NCI-H748 treated with DMSO at 0.1 percent for 48 hours (cell line): ENCODE measurements at places on chromosomes 3 and 15.
A peak's percentile ranks its signal among the peaks of the same experiment; 100 is the strongest.

GRCh38 chr15:31372635-31373091 is 46.0 kb downstream of the KLF13 start:
- DNase-seq, result no peak

DNA sequence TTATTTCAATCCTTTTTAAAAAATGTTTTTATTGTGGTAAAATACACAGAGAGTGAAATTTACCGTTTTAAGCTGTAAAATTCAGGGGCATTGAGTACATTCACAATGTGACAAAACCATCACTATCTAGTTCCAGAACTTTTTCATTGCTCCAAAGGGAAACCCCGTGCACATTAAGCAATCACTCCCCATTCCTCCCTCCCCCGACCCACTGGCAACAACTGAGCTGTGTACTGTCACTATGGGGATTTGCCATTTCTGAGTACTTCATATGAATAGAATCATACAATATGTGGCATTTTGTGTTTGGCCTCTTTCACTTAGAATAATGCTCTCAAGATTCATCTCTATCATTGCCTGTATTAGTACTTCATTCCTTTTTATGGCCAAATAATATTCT is 45.5 kb upstream of the BOC start:
- DNase-seq, result no peak

DNA sequence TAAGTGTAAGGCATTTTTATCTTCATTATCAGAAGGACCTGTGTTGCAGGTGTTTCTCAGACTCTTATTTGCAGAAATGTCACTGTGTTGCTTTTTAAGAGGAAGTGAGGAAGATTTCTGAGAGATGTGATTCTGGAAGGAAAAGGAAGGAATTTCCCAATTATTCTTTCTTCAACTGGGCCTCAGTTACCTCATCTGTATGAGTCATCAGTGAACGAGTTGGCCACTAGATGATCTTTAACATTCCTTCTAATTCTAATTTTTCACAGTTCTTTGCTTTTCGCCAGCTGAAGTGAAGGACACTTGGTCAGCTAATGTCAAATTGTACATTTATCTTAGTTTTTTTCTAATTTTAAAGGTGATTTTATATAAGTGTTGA is 28.9 kb downstream of the CLEC3B start:
- no peak for DNase-seq

- DNase-seq, result peak; percentile 3
Observed at GRCh38 chr3:51671734-51672475, 853 bp downstream of the TEX264 start.

DNA sequence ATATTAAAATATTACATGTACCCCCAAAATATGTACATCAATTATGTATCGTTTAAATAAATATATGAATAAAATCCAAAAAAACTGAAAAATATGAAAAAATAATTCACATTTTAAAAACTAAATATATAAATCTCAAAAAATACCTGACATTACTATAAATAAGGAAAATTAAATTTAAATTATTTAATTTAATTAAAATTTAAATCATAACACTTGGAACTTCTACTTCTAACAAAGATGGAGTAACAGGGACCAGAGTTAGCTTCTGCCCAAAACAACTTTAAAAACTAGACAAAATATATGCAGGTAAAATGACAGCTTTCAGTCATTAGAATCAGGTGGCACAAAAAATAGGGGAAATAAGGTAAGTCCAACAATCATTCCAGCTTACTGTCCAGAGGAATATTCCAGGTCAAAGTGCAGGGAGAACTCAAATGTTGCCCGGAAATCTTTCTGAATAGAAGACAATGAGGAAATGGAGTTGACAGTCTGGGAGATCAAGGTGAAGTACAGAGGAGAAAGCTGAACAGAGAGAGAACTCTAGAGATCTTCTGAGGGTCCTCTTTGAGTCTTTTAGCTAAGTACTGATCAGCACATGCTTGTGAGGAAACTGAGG is 207.7 kb upstream of the ATP11B start:
- DNase-seq, result no peak
